T-helper 1 cell (primary cell): ENCODE measurements at places on chromosomes 2 and 18.

DNA sequence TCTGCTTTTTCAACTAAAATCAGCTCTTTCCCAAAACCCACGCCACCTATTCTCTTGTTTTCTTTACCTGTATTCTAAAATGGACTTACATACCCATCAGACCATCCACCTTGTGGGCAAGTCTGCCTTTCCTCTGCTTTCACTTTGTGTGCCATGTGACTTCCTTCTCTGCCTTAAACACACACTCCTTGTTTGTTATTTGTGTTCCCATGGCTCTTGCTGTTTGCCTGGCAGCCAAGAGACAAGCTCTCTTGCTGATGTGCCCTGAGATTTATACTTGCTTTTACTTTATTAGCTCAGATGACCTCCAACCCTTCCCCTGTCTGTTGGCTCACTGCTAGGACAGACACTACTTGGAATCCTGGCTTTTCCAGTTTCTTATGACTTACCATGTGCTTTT lies 309.7 kb upstream of the LRRTM4 start:
- no peak for DNase-seq

DNA sequence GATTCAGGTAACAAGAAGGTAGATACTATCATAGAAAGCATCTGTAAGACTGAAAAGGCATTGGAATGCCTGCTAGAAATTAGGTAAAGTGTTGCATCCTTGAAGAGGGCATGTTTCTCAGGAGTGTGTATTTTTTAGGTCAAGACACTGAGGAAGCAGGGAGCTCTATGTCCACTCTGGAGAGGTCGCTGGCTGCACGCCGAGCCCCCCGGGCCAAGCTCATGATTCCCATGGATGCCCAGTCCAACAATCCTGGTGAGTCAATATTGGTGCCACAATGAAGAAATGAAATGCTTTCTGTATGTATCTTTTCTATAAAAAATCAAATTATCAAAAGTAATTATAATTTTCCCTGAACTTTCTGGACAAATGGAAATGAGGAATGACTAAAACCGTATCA lies 756.7 kb downstream of the MBD2 start:
- no peak for DNase-seq

- DNase-seq = no peak
These were observed 200.3 kb downstream of the NRXN1 start for GRCh38 chr2:50831676-50832075.

DNA sequence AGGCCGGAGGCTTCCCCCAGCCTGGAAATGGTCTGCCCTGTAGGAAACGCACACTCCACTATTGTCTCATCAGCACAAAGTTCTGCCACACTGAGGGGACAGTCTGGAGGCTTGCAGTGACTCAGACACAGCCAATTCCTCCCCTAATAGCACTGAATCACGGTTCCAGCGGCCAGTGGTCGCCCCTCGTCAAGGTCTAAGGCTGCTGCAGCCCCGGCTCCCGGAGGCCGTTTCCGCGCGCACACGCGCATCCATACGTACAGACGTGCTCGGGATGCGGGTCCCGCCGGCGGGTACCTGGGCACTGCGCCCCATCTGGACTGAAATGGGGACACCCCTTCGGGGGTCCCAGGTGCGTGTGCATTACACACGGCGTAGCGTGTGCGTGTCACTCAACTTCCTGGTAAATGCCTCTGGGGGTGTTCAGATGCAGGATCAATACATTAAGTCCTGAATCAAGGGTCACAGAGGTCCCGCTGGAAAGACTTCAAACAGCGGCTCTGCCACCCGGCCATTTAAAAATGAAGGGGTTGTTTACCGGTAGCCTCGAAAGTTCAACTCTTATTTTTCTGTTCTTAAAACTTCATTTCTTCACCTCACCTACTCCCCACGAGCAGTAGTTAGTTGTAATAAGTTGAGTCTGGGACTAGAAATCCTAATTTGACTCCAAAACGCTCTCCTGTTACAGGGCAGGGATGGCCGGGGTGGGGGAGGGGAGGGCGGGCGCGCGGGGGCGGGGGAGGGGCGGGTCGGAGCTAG lies 572 bp upstream of the ZNF516 start:
- no peak for DNase-seq

DNA sequence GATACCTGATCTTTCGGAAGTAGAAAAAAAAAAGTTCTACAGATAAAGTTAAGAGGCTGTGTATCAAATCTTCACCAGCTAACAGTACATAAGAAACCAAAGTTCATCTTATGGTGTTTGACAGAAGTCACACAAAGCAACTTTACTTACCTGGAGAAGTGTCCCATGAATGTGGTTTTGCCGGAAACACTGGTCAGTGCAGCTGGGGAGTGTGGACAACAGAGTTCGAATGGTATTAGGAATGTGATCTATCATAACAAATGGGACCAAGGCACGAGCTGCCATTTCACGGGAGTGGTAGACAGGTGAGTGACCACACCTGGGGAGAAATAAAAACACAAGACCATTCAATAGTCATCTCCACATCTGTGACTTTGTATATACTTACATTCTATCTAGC lies 171.4 kb upstream of the ZFP36L2 start:
- no peak for DNase-seq

DNA sequence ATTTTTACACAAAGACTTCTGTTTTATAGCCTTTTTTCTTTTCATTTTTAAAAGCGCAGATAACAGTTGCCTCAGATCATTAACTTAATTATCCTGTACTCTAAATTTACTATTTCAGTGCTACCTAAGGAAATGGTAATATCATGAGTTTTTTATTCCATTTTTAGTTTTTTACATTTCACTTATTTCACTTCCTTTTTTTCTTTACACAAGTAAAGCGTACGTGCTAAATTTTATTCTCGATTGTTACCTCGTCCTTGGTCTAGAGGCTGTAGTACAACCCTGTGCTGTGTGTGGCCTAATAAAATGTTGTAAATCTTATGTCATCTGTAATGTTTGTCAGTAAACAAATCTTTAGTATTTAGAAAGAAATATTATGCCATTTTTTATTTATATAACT lies 49.2 kb downstream of the CRIM1 start:
- no peak for DNase-seq

GRCh38 chr2:121342751-121343150 lies 57.7 kb upstream of the TFCP2L1 start:
- DNase-seq = no peak

DNA sequence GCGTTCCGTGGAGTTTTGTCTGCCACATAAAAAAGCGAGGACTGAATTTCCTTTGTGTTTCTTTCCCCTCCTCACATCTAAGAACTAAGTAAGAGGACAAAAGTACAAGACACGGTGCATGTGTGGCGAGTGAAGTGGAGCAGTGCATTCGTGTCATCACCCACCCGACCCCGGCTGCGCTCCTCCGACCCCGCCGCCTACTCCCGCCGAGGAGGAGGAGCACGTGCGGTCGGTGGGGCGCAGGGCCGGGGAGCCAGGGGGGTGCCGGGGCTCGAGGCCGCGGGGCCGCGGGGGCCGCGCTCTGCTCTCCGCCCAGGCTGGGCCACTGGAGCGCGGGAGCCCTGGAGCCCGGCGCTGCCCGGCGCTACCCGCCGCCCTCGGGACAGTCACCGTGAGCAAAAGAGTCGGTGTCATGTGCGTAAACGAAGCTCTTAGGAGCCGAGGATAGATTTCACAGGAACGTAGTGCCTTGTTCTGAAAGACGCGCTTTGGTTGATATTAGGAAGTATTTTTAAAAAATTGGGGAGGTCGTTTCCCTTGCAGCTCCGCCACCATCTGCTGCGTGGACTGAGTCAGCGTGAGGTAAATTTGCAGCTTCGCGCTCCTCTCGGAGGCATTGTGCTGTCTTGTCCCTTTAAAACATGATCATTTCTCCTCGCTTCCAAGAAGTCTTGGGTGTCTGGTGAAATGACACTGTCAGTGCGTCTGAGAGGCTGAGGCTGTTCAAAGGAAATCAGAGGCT lies 11.0 kb downstream of the TBR1 start:
- DNase-seq = no peak
